Iris pigment epithelial cell (primary cell): ENCODE measurements at places on chromosomes 6 and 20.
A peak's percentile ranks its signal among the peaks of the same experiment; 100 is the strongest.

DNA sequence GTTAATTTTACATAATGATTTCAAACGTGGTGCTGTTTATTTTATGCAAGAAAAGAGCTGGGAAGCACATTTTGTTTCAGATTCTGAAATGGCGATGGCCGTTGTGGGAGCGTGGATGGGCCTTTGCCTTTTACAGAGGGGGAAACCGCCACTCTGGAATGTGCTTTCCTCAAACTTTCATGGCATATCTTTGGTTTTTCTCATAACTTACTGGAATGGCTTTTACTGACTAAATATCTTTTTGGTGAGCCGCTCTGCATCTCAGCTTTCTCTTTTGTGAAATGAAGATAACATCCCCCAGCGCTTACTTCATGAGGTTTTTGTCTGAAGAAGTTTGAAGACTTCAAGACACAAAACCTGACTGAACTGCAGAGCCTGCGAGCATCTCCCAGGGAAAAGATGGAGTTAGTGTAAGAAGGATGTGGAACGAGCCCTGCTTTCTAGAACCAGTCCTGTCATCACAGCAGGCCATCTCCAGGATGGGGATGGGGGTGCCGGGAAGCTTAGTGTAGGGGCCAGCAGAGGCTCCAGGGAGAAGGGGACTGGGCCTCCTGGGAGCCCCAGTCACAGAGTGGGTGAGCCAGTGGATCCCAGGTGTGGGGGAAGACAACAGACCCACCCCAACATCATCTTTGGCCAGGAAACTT is 61.8 kb upstream of the TIAM2 start:
- DNase-seq = peak; percentile 58

- peak; percentile 72 for DNase-seq
These were observed 157.9 kb downstream of the KIF16B start for GRCh38 chr20:16415071-16416053.

DNA sequence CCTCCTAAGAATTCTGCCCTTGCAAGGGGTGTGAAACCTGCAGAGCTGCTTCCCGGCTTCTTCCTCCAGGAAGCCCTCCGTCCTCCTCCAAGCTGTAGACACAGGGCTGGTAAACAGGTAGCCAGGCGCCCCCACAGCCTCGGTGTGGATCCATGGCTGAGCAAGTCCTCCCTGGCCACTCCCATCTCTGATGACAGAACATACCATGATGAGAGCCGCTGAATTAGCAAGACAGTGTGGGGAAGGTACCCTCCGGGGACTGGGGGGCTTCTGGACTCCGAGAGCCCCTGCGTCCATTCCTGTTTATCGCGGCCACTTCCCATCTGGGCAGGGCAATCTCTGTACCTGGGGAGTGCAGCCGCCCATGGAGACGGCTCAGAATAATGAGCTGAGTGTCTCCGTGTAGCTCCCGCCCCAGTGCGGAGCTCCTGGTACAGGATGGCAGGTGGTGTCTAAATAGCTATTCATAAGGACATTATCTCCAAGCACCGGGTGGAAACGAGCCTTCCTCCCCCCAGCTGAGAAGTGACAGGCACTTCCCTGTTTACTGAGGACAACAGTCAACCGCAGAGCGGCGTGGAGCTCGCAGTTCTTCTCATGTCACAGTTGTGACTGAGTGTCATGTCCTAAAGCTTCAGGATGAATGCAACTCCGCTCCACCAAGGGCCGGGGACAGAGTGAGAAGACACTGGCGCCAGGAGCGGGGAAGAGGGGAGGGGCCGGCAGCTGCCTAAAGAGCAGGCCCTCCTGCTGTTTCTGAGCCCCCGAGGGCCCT is 22.7 kb upstream of the NTSR1 start:
- no peak for DNase-seq

GRCh38 chr20:10642856-10643559 is 30.8 kb downstream of the JAG1 start:
- no peak for DNase-seq
